ENCODE measurements at places on chromosomes 3 and 15.

DNA sequence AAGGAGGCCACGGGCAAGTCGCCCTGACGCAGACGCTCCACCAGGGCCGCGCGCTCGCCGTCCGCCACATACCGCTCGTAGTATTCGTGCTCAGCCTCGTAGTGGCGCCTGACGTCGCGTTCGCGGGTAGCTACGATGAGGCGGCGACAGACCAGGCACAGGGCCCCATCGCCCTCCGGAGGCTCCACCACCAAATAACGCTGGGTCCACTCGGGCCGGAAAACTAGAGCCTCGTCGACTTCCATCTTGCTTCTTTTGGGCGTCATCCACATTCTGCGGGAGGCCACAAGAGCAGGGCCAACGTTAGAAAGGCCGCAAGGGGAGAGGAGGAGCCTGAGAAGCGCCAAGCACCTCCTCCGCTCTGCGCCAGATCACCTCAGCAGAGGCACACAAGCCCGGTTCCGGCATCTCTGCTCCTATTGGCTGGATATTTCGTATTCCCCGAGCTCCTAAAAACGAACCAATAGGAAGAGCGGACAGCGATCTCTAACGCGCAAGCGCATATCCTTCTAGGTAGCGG, at the start of gene EPM2AIP1:
TSS of gene EPM2AIP1 (minus strand) at position 326 of the 520 bp plus-strand sequence. CDS start at position 272, 54 bp downstream.
- DNase-seq, result no peak

- DNase-seq, result no peak
Observed at GRCh38 chr3:158742871-158743663, 10.8 kb upstream of the RARRES1 start.

DNA sequence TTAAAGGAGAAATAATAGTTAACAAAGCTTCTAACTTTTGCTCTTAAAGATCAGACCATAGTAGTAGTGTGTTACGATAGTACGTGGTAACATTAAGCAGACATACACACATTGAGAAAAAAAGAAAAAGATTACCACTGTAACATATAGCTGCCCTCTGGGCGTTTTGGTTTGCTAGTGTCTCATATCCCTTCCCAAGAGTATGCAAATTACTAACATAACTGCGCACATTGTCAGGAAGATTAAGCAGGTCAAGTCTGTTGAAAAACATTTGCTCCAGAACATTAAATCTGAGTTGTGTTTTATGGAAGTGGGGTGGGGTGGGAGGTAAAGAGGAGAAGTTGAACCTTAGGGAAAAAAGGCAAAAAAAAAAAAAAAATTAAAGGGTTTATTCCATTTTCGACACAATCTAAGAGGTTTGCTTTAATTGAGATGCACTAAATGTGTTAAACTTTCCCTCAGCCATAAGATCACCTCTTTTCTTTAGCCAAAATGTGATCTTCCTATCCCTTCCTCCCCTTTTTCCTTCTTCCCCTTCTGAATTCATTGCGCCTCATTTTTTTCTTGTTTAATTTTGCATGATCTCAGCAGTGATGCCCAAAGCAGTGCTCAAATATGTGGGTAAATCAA, 1.5 kb upstream of the LRIG1 start:
- DNase-seq, result no peak

DNA sequence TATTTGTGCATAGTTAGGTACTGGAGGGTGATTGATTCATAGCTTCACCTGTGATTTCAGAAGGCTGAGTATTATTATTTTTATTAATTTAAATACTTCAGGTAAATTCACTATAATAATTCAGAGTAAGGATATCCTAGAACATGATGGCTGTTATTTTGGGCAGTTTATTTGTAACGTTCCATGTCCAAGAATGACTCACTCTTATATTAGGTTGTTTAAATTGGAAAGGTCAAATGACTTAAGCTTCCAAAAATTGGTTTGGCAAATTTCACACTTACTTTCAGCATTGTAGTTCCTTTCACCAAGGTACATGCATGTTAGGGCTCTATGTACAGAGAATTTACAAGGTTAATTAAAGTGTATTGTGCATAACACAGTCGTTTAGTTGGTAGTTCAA, 120.2 kb downstream of the EPHA3 start:
- no peak for DNase-seq

GRCh38 chr15:63992300-63992699, 54.0 kb downstream of the DAPK2 start:
- DNase-seq, result no peak

GRCh38 chr3:331881-332280, 135.3 kb downstream of the CHL1 start:
- no peak for DNase-seq

DNA sequence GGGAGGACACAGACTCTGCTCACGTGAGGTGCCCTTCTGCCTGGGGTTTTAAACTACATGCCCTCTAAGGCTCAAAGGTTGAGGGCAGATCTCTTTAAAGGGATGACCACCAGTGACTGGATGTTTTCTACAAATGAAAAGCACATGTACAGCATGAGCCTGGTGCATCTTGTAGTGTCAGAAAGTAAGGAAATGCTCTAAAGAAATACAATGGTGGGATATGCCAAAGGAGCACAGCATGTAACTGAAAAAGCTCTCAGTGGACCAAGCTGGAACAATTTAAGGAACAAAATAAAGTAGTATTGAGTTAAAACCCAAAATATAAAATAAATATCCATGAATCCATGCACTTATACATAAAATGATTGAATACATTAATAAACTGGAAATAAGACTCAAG, 78.3 kb upstream of the SEMA6D start:
- no peak for DNase-seq

DNA sequence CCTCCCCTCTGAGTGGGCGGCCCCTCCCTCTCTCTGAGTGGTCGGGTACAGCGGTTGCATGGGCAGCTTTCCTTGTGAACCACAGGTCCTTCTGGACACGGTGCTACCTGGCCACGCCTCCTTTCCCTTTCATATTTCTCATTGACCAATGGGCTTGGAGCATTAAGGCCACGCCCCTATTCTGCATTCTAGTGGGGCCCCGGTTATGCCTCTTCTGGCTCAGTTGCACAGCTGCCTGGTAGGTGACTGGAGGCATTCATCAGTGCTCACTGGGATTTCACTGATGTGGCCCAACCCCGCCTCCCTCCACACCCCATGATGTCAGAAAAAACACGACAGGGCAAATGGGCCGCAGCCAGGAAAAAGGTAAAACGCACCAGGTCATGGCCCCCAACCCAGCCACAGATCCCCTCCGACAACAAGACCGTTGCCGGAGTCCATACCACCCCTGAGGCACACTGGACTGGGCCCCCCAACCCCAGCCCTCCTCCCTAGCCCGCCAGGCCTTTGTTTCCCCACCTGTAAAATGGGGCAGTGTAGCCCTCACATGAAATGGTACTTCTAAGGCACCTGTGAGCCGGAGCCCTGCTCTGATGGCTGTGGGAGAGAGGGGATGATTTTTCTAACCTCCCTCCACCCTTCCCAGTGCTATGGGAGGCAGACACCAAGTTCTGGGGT, 26.3 kb downstream of the NGRN start:
- no peak for DNase-seq
